Activated CD4-positive, CD25-positive, alpha-beta regulatory T cell (primary cell): ENCODE measurements at places on chromosomes 7 and 10.

DNA sequence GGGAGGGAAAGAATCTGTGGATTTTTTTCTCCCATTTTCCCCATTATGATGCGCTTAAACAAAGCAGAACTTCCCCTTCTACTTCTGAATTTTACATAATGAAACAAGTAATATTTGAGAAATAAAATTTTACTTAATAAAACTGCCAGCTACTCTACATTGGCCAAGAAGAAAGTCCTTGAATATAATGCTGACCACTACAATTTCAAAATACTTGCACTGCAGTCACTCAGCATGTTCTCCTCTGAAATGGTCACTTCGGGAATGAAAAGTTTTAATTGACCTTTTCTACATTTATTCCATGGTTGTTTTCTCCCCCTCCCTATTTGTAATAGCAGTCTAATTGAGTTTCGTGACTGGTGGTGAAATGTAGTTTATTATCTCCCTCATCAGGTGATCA lies 23.9 kb downstream of the GLI3 start:
- DNase-seq: no peak

GRCh38 chr7:120838281-120838682 lies 19.7 kb downstream of the TSPAN12 start:
- no peak for DNase-seq

- DNase-seq: no peak
Measured at GRCh38 chr10:78905015-78905956, 163.5 kb upstream of the ZMIZ1 start.

DNA sequence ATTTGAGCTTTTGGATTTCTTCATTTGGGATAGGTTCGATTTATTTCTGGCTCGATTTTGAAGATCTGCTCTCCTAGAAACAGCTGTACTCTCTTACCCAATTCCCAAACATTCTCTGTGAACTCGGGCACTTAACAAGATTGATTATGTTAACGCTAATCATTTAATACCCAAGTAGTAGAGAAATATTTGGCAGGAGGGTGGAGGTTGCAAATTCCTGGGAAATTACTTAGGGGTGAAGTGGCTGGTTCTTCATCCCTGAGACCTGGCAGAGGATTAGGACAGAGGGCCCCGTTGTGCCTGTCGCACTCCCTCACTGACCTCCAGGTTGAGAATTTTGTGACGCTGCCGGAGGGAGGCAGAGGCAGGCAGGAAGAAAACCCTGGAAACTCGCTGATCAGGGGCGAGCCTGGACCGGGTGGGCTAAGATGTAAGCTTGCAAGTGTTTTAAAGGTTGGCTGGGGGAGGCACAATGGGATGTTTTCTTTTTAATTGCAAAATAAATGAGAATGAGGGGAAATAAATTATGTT lies 182.6 kb downstream of the TCF7L2 start:
- no peak for DNase-seq

DNA sequence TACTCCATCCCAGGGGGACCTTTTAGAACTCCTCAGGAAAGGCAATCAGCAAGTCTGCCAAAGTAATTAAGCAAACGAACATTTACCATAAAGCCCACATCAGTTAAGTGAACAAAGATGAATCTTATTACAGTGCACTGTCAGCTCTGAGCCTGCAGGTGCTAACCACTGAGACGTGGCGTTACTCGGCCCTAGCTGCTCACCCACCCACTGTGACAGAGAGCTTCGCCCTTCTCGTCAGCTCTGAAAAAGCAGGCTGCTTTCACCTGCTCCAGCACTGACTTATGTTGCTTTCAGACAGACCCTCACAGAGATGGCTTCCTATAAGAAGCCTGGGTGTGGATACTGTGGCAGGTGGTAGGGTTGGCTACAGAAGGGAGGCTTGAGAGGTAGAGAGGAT lies 57.7 kb upstream of the KCNIP2 start:
- DNase-seq: no peak

DNA sequence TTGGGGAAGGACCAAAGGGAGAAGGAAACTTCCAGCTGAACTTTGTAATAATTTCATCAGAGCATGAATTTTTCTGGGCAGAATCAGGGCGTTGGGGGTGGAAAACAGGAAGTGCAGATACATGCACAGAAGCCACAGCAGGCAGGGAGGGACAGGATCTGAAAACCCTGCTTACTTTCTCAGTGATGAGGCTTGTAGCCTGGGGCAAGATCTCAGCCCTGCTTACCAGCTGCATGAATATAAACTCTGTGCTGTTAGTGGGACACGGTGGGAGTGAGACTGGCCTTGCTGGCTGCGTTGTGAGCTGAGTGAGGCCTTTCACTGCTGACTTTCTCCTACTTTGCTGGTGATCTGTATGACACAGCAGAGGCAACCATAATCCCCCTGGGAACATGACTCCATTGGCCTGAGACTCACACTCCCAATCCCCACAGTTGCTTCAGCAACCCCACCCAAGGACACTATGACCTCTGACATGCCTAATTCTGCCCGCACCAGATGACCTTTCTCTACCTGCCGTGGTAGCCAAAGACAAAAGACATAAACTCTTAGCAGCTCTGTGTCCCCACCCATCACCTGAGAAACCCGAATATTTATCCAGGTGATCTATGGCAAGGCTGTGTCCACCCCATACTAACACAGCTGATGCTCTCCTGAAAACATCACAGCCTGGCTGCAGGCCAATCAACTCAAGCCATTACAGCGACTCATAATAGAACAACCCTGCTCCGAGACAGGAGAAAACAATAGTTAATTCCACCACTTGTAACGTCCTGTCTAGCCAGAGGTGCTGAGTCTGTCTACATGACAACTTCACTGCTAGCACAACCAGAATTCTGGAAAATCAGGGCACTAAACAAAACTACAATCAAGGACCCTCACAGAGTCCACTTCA lies 190.7 kb upstream of the CHRM2 start:
- no peak for DNase-seq

DNA sequence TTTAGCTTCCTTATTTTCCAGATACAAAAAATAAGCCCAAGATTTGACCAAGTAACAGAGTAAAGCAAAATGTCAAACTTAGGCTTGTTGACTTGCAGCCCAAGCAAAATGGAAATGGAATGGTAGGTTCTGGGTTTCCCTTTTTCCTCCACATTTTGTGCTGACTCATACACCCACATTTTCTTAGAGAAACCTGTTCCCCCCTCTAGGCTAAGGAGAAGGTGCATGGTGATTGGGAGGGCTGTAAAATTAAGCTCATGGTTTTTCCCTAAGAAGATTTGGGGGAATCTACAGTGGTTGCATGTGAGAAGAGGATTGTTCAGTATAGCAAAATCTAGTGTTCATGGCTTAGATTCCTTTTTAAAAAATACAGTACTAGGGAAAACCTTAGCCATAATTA lies 127.4 kb downstream of the ARL4A start:
- no peak for DNase-seq

DNA sequence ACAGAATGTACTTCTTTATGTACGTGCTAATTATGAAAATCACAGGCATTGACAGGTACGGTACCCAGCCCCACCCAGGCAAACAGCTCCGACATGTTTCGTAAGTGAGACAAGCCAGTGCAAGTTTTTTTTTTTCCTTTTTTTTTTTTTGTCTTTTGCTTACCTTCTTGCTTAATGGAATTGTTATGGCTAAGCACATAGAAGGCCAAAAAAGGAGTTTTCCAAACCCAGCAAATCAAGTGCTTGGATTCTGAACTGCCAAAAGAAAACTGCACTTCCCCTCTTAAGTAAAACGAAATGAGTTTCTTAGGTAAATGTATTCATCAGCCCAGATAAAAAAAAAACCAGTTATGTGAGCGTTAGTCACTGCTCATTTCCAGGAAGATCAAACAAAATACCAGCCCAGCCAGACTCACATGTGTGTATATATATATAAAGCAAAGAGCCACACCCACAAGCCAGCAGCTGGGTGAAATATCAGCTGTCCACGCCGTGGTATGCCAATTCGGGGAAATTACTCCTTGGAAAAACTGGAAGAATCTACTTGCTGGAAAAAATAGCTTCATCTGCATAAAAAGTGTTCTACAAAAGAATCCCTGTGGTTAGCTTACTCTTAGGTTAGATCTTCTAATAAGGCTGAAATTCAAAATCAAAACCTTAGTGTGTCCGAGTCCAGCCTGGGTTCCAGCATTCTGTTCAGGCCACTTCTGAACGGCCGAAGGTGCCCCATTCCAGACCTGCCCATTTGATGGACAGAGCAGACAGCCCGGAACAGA lies 8.0 kb downstream of the KLF6 start:
- DNase-seq: peak; percentile 26

- DNase-seq: no peak
Measured at GRCh38 chr10:17231788-17232187, 3.7 kb downstream of the VIM start.

- no peak for DNase-seq
Measured at GRCh38 chr7:101790566-101791293, 26.7 kb upstream of the CUX1 start.

- no peak for DNase-seq
Measured at GRCh38 chr10:70537398-70538194, 59.0 kb downstream of the PALD1 start.

DNA sequence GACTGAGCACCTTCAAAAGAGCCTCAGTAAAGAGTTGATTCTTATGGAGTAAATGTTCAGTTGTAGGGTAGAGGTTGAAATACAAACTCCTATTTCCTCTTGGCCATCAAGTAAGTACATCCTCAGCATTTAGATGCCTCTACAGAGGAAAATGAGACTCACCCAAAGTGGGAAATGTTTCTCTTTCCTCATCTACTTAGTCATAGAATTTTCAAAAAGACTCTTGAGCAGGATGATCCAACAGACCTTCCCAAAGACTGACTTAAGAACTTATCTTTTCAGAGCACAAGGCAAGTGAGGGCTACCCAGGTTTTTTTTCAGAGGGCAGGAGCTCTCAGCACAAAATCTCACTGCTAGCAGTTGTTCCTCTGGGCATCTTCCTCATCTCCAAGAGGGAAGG lies 449.1 kb downstream of the KCNMA1 start:
- no peak for DNase-seq

DNA sequence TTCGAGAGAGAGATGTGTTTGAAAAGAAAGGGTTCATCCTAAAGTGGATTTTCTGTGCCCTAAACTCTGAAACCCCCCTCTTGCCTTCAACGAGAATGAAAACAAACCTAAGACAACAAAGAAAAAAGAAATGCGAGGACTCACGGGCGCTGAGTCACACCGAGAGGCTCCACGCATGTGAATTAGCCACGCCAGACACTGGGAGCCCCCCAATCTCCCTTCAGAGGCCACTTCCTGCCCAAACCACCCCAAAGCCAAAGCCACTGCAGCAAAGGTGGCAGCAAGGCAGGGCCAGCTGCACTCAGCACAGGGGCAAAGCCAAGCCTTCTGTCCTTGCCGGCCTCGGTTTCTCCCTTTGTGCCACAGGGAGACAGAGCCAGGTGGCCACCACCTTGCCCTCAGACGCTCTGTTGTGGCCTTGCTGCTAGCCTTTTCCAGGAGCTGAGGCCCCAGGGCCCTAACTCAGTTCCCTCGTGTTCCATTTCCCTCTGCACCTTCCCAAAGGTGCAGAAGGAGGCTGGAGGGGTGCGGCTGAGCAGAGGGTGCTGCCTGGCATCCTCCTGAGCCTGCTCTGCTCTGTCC lies 93.3 kb downstream of the FAM53B start:
- peak; percentile 50 for DNase-seq

- DNase-seq: no peak
Measured at GRCh38 chr10:102651455-102652169, 7.3 kb downstream of the TRIM8 start.

- no peak for DNase-seq
Measured at GRCh38 chr10:133292919-133293809, 15.5 kb downstream of the TUBGCP2 start.

DNA sequence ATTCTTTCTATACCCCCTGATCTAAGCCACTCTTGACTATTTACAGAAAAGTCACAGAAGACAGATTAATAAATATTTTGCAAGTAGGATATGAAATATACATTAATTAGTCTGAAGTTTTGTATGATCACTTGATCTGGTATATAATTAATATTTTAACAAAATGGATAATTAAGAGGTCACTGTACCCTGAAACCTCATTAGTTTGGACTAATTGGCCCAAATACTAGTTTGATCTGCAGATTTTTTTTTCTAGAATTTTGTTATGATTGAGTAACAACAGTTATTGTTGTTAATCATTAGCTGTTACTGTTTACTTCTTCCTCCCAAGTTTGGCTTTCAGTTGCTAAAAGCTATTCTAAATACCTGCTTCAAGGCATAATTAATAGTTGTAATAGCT lies 2.7 kb downstream of the NHLRC2 start:
- DNase-seq: no peak

DNA sequence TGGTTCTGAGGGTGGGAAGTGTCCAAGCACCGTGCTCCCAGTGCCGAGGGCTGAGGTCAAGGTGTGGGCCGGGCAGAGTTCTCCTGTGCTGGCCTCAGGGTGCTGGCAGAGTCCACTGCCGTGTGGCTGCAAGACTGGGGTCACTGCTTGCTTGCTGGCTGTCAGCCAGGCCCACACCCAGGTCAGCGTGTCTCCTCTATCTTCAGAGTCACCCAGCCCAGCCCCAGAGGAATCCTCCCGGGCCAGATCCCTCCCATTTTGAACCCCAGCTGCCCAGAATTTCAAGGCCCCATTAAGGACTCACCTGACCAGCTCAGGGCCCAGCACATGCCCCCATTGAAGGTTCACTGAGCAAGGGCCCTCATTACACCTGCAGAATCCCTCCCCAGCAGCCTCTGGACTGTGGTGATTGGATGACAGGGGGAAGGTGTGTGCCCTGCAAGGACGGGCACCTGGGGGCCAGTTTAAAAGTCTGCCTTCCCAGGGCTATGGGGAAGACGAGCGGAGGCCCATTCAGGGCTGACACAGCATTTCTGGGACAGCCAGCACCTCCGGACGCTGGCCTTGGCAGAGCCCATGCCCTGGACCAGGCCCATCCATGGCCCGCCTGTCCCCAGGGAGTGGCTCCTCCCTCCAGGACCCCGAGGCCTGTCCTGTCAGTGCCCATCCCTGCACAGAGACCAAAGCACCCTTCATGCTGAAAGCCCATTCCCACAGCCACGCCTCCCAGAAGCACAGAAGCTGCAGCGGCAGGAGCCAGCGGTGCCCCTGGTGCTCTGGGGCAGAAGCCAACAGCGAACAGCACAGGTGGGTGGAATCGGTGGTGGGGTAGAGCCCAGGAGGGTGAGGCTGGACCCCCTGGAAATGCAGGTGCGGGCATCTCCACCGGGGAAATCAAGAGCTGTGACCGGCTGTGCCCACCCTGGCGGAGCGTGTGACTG lies 45.1 kb upstream of the PPP2R2D start:
- no peak for DNase-seq

DNA sequence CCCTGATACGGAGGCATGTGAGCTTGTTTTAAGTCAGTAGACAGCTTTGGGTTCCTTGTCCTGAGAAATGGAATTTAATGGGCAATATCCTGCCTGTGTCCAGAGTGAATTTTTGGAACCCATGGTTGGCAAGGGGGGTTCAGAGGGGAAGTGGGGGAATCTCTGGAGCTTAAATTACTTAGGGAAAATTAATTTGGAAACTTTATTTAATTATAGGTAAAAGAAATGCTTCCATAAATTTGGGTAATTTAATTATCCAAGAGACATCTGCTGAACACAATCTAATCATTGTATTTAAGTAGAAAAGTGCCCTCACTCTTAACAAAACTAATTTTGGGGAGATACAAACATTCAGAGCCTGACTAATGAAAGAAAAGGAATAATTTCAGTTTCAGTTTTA lies 99.7 kb downstream of the PLXNA4 start:
- DNase-seq: no peak
